ENCODE measurements at places on chromosomes 12 and 14. TPM values are rescaled to one million over a fixed set of nuclear protein-coding genes. Genes with fewer than 3 reads are reported as not detected.

GRCh38 chr12:116774020-116774419 is 35.9 kb downstream of the RNFT2 start:
- H3K27me3 ChIP-seq, result no peaks in the 10 kb centered on the region
- H3K27ac ChIP-seq, result no peak overlapping the region
- no peak for DNase-seq
- peaks cover 4% of the 10 kb centered on the region for H3K36me3 ChIP-seq

GRCh38 chr12:131912518-131913274 is 16.4 kb upstream of the PUS1 start:
- H3K36me3 ChIP-seq, result no peaks in the 10 kb centered on the region

- H3K27me3 ChIP-seq, result no peaks in the 10 kb centered on the region
- DNase-seq, result peak; percentile 63
- H3K36me3 ChIP-seq, result no peaks in the 10 kb centered on the region
- peak overlapping the region; percentile 94 for H3K4me3 ChIP-seq
- peaks cover 28% of the 10 kb centered on the region for H3K4me1 ChIP-seq
- peak overlapping the region; percentile 88 for H3K27ac ChIP-seq
Observed at GRCh38 chr12:39441963-39442830, 723 bp downstream of the KIF21A start.

DNA sequence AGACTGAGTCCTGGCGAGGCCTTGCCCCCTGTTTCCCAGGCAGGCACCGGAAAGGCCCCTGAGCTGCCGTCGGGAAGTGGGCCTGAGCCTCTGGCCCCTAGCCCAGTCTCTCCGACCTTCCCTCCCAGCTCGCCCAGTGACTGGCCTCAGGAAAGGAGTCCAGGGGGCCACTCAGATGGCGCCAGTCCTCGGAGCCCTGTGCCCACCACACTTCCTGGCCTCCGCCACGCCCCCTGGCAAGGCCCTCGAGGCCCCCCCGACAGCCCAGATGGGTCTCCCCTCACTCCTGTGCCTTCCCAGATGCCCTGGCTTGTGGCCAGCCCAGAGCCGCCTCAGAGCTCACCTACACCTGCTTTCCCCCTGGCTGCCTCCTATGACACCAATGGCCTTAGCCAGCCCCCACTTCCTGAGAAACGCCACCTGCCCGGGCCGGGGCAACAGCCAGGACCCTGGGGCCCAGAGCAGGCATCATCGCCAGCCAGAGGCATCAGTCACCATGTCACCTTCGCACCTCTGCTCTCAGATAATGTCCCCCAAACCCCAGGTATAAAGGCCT is 10.9 kb downstream of the TNS2 start:
- DNase-seq, result no peak
- peaks cover 3% of the 10 kb centered on the region for H3K27me3 ChIP-seq
- H3K27ac ChIP-seq, result no peak overlapping the region
- no peaks in the 10 kb centered on the region for H3K36me3 ChIP-seq

AGAP2 gene
- total RNA-seq, result 1.7 TPM
